ENCODE measurements at places on chromosomes 11 and 22.
A peak's percentile ranks its signal among the peaks of the same experiment; 100 is the strongest.

DNA sequence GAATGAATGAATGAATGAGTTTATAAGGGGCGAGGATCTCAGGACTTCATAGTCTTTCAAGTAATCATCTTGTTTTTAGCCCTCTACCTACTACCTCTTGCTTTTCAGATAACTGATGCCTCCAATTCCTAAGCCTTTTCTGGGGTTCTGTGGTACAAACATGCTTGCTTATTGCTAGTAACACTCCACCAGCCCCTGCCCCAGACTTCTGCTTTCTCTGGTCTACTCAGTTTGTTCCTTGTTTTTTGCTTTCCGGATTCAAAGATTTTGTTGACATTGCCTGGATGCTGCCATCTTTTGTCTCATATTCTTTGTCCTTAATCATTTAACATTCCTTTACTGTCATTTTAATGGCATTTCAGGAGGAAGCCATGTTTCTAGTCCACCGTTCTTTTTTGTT, 8.9 kb upstream of the TMEM9B start:
- no peak for DNase-seq

- no peak for DNase-seq
Measured at GRCh38 chr22:44402196-44403111, 89.7 kb upstream of the SHISAL1 start.

GRCh38 chr11:46246521-46246920, 30.9 kb upstream of the CREB3L1 start:
- peak; percentile 67 for DNase-seq

DNA sequence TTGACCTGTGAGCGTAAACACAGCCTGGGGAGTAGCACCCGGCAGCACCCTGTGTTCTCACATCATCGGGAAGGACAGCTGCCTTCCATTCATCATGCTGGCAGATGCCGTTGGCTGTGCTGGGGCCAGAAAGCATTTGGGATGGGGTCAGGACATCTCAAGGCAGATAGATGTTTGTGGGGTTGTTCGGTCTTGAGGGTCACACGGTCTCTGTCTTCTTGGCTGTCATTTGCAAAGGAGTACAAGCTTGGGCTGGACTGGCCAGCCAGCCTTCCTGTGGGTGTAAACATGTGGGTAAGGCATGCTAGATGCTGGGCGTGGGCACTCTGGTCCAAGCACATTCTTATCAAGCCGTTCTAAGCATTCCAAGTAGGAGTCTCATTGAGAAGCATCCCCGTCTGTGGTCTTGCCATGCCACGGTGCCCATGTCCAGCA, 81.4 kb downstream of the TBC1D22A start:
- DNase-seq: peak; percentile 70

GRCh38 chr11:34602245-34602644, 18.6 kb upstream of the EHF start:
- no peak for DNase-seq

DNA sequence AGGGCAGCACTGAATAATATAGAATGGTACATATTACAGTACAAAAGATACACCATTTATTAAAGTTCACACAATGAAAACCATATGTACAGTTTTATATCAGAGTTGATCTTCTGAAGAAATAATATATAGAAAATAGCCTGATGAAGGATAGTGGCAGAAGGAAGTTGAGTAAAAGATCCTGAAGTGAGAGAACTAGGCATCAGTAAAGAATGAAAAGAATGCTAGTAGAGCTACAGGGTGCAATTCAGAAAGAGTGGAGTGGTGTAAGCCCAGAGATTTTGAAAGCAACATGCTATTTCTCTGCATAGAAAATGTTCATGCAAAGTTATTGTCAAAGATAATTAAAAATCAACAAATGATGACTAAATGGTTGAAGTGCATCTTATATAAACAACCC, 1552.7 kb upstream of the TENM4 start:
- peak; percentile 2 for DNase-seq

GRCh38 chr11:58465690-58466089, 23.7 kb upstream of the OR5B12 start:
- DNase-seq: no peak

GRCh38 chr11:1202154-1202775, 20.6 kb upstream of the MUC5B start:
- DNase-seq: no peak

DNA sequence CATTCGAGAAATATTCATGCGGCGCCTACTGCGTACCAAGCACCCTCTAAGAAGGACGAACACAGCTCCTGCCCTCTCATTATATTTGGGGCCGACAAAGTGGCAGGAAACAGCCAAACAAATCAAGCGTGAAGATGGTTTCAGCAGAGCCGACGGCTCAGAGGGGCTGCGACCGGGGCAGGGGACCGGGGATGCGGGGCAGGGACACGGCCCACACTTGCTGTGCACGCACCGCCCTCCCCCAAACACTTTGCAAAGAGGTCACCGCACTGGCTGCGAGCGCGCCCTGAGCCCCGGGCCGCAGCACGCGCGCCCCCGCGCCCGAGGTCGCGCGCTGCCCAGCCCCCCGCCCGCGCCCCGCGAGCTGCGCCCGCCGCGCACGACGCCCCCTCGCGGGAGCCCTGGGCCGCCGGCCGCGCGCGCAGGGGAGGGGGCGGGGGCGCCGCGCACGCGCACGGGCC, 255 bp upstream of the SYNGR1 start:
- peak; percentile 71 for DNase-seq

- DNase-seq: peak; percentile 95
Measured at GRCh38 chr11:62542750-62543567, 3.6 kb downstream of the AHNAK start.

DNA sequence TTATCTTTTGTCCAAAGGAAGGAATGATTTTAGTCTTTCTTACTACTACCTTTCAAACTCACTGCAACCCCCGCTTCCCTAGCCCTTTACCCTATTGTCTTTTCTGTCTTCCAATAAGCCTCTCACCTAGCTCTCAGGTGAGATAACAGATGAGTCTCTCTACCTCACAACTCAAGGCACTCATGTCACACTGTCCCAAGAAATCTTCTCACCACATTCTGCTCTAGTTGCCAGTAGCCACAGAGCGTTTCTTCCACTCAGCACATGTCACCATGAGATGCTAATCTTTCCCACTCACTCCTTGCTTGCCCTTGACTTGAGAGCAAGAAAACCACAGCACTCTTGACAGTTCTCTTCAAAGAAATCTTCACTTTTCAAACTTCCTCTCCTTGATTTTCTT, 32.7 kb upstream of the TMEM41B start:
- no peak for DNase-seq

DNA sequence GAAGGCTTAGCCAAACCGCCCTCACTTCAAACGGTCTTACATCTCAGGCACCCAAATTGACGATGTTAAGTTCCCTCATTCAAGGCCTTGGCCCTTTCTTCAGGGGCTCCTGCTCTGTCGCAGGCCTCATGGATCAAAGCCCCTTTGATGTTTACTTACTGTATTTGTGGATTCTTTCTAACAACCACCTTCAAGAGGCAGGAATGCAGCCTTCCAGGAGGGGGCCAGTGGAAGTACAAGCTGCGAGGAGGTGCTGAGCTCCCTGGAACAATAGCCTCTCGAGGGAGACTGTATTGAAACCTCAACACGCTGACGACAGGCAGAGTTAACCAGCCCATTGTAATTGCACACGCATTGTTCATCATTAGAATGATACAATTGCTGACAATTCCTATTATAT, 209.1 kb downstream of the ST3GAL4 start:
- DNase-seq: no peak

- DNase-seq: no peak
Measured at GRCh38 chr11:123393312-123393927, 36.6 kb upstream of the GRAMD1B start.

DNA sequence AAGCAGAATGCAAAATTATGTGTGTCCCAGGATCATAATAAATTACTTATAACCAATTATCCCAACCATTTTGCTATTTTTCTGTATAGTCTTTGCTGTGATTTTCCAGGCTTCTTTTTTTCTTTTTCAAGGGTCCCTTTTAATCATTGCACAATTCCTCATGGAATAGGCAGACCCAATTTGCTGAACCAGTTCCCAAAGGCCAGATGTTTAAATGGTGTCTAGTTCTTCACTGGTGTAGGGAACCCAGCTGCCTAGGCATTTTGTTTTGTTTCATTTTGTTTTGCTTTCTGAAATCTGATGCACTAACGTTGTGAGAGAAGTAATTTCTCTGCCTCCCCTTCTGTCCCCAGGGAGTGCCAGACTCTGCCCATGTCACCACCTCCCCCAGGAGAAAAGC, 60.4 kb downstream of the CHST1 start:
- no peak for DNase-seq

- DNase-seq: no peak
Measured at GRCh38 chr11:73186294-73186850, 31.7 kb upstream of the P2RY2 start.

DNA sequence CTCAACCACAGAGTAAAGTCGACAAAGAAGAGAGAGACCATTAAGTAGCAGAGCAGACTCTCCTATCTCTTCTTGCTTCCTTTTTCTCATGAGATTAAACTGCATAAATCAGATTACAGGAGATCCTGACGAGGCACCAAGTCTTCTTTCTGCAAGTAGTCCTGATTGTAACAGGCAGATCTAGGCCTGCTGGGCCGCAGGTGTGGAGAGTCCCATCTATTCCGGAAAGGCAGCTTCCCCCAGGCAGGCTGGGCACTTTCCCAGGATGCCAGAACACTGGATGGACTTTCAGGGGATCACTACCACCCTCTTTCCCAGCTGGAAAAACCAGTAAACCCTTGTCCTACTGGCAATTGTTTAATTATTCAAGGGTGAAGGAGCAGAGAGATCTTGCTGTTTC, 173.0 kb upstream of the CADM1 start:
- DNase-seq: no peak

DNA sequence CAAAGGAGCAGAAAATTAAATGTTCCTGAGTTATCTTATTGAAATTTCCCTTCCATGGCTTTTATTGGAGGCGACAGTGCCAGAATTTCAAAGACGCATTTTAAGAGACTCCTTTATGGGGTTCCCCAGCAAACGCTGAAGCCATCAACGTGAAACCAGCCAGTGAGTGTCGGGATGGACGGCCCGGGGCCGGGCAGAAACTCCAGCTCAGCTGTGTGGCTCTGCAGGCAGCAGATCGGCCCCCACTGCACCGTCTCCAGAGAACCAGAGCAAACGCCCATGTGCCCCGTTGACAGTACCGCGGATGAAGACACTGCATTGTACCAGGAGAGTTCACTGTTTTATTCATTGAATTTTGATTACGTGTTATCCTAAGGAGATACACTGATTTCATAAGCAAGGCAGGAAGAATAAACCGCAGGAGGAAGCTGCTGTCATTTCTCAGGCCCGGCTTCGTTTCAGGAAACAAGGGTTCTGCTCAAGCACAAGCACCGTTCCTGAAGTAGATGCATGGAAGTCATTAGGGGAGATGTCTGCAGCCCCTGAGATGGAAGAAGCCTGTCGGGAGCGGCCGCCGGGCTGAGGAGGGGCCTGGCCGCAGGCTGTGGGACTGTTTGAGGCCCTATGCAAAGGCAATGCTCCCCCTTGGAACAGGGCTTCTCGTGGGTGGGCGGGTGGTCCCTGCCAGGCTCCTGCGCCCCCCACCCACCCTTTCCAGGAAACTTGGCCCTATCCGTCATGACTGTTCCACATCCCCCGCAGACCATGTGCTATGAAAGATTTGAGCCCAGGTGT, 639.7 kb downstream of the TBC1D22A start:
- DNase-seq: peak; percentile 9

DNA sequence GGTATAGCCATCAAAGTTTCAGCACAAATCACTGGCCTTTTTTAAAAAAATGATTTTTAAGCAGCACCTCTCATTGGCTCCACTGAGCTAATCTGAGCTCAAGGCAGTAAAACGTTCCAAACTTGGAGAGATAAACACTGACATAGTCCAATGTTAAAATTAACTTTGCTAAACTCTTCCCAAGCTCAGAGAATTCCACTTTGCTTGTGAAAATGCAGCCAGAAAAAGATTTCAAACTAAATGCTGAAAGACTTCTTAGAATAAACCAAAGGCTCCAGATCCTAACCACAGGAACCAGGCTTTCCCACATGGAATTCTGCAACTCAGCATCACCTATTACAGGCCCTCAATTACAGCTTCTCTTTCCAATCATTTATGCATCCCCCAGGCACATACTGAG, 84.7 kb upstream of the GDPD4 start:
- no peak for DNase-seq

- DNase-seq: no peak
Measured at GRCh38 chr11:80066291-80066690, 625.5 kb upstream of the TENM4 start.

DNA sequence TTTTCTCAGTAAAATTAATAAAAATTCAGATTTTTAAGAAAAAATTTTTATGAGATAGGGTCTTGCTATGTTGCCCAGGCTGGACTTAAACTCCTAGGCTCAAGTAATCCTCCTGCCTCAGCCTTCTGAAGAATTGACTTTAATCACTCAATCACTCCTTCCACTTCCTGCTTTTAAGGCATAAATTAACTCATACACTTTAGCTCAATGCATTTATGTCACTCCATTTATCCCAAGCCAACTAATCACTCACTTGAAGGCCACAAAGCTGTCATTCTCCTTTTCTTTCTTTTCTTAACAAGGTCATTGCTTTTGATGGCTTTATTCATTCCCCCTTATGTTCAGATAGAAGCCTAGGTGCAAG, 877 bp downstream of the ALG9 start:
- no peak for DNase-seq

GRCh38 chr11:65485920-65486219, 13.0 kb upstream of the MALAT1 start:
- no peak for DNase-seq

DNA sequence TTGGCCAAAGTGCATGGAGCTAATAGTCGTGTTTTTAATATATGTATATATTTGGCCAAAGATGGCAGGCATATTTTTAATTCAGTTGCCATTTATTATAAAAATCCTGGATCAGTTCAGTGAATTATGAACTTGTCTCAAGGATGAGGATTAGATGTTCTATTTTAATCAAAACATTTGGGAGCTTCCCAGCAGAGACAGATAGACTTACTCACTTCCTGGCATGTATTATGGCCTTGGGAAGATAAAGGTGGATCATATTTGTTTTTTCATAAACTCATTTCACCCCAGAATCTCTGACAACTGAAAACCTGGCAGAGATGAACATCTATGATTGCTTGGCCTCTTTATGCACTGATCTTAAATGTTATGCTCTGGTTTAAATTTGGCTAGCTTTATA, 148.8 kb downstream of the NCAM1 start:
- DNase-seq: no peak

- no peak for DNase-seq
Measured at GRCh38 chr22:21643533-21644357, 1.6 kb downstream of the SDF2L1 start.

- peak; percentile 3 for DNase-seq
Measured at GRCh38 chr11:116513894-116514293, 258.9 kb downstream of the BUD13 start.

DNA sequence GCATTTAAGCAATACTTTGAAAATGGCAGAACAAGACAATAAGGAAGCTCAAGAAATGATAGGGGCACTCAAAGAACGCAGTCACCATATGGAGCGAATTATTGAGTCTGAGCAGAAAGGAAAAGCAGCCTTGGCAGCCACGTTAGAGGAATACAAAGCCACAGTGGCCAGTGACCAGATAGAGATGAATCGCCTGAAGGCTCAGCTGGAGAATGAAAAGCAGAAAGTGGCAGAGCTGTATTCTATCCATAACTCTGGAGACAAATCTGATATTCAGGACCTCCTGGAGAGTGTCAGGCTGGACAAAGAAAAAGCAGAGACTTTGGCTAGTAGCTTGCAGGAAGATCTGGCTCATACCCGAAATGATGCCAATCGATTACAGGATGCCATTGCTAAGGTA, 51.9 kb downstream of the SPECC1L start:
- peak; percentile 54 for DNase-seq

GRCh38 chr22:46673205-46673604, 53.0 kb downstream of the GRAMD4 start:
- peak; percentile 51 for DNase-seq

Data from foreskin fibroblast (primary cell).